ENCODE measurements at places on chromosomes 2 and 18.

DNA sequence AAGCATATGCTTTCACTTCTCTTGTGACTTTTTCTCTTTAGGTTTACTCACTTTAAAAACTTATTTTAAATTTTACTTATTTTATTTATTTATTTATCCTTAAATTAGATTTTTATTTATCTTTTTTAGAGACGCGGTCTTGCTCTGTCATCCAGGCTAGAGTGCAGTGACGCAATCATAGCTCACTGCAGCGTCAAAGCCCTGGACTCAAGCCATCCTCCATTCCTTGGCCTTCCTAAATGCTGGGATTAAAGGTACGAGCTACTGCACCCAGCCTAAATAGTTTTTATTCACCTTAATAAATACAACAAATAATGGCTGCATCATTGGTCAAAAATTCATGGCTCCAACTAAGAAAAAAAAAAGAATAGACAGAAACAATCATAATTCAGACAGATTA, 415.7 kb upstream of the FIGN start:
- DNase-seq, result no peak

DNA sequence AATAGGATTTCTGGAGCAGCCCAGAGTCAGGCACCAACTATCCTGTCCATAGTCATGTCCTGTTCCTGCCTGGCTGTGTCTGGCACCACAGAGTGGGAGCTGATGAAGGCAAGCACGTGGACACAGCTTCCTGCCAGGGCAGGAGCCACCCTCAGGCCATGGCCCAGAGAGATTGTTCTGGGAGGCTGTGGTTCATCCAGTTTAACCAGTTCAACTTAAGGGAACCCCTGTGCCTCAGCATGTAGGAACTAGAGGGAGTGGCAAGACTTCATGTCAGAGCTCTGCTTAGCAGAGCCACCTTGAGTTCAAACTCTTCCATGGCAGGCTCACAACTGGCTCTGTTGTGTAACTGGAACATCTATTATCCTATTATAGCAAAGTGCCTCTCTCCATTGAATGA, 73.2 kb upstream of the NCKAP5 start:
- DNase-seq, result no peak

GRCh38 chr18:36819621-36820020, 9.2 kb downstream of the TPGS2 start:
- no peak for DNase-seq

DNA sequence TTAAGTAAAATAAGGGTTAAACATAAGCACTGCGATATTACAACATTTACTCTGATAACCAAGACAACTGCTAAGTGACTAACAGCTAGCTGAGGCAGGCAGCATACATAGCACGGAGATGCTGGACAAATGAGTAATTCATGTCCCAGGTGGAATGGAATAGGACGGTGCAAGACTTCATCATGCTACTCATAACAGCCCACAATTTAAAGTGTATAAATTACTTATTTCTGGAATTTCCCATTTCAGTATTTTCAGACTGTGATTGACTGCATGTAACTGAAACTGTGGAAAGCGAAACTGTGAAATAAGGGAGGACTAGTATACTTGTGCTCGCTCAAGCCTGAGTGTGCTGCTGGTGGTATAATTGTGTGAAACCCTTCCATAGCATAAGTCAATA, 12.9 kb downstream of the IER3IP1 start:
- DNase-seq, result peak; percentile 30

DNA sequence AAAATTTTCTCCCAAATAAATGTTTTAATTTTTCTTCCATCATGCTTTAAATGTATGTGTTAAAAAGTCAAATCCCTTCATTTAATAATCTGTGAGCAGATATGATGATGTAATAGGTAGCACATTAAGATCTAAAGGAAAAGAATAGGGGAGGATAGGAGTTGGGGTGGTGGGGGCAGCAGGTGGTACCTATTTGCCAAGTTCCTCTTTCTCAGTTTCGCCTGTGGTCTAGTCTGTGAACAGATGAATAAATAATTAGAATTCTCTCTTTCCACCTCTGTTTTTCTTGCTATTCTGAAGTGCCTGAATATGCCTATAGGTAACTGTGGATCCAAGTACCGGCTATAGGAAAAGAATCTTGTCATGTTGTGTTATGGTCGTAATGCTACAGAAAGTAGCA, 152.5 kb downstream of the NRXN1 start:
- no peak for DNase-seq

GRCh38 chr2:20589975-20590703, 60.8 kb downstream of the HS1BP3 start:
- no peak for DNase-seq

DNA sequence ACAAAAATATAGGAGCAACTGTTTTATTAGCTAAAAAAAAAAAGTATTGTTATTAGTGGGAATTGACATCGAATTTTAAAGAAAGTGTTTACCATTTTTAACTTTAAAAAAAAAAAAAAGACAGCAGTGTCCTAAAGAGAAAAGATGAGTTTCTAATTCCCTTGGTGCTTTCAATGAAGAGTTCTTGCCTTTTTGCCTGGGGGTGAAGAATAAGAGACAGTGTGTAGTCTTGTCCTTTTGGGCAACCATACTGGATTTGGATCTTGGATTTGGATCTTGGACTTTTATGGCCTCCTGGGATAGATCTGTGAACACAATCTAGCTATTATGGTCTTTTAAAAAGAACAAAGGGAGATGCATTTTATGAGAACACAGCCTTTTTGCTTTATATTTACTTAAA, 60.2 kb upstream of the GLS start:
- DNase-seq, result no peak

- no peak for DNase-seq
Measured at GRCh38 chr2:50955081-50955480, 76.9 kb downstream of the NRXN1 start.

- no peak for DNase-seq
Measured at GRCh38 chr2:69582582-69583176, 60.9 kb downstream of the AAK1 start.

- DNase-seq, result no peak
Measured at GRCh38 chr2:128449226-128450061, 130.8 kb upstream of the HS6ST1 start.

DNA sequence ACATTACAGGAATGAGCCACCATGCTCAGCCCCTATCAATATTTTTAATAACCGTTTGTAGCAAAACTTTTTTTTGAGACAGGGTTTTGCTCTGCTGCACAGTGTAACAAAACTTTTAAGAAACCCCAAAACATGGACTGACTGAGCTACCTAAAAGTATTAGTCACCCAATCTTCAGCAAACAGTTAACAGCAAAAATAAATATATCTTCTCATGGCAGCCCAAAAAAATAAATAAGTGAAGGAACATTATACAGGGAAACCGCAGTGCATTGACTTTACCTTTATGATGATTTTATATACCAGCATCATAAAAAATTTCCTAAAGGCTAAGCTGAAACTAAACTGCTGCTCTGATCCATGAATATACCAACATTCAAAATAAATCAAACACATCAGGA, 424.6 kb downstream of the METTL4 start:
- DNase-seq, result no peak

DNA sequence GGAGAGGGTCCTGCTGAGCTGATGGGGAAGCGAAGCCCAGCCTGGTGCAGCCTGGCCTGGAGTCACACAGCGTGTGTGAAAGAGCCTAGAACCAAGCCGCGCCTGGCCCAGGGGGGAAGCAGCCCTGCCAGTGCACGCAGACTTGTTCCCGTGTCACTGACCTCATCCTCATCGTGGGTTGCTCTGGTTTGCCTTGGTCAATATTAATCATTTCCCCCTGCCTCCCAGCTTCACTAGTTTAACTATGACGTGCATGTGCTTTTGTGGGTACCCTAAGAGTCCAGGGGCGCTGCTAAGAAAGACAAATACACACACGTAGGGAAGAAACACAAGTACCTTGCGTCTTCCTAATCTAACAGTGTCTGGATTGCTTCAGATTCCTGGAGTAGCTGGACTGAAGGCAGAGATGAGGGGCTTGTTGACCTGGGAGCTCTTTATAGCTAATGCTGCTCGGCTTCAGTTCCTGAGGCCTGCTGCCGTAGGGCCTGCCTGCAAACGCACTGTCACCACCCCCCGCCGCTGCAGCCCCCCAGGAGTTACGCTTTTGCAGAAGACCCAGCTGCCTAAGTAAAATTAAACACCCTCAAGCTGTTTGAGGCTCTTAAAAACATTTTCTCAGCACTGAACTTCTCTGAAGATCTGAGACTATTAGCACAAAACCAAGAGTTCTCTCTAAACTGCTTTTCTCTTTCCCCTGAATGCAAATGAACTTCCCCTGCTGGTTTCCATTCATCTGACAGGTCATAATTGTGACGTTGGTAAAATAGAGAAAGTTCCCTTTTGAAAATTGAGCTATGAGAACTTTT, 159.2 kb downstream of the FAM210A start:
- peak; percentile 80 for DNase-seq

- no peak for DNase-seq
Measured at GRCh38 chr2:85600951-85601770, 1.3 kb downstream of the TMEM150A start.

Measured in GM13976 (cell line).